ENCODE measurements at places on chromosomes 1 and 21. TPM values are rescaled to one million over a fixed set of nuclear protein-coding genes. Genes with fewer than 3 reads are reported as not detected.

The GJA8 gene
- not detected for total RNA-seq

The TEDDM1 gene
- not detected for total RNA-seq

The RPTN gene
- not detected for total RNA-seq

The KIF2C gene
- total RNA-seq = 85.9 TPM

The S100A16 gene
- 81.9 TPM for total RNA-seq

The SMCP gene
- not detected for total RNA-seq

The ANKRD65 gene
- total RNA-seq = 0.54 TPM

The AIM2 gene
- not detected for total RNA-seq

The TOE1 gene
- total RNA-seq = 21.4 TPM

The TCP10L gene
- 0.74 TPM for total RNA-seq

The TSPAN1 gene
- 5.9 TPM for total RNA-seq

DNA sequence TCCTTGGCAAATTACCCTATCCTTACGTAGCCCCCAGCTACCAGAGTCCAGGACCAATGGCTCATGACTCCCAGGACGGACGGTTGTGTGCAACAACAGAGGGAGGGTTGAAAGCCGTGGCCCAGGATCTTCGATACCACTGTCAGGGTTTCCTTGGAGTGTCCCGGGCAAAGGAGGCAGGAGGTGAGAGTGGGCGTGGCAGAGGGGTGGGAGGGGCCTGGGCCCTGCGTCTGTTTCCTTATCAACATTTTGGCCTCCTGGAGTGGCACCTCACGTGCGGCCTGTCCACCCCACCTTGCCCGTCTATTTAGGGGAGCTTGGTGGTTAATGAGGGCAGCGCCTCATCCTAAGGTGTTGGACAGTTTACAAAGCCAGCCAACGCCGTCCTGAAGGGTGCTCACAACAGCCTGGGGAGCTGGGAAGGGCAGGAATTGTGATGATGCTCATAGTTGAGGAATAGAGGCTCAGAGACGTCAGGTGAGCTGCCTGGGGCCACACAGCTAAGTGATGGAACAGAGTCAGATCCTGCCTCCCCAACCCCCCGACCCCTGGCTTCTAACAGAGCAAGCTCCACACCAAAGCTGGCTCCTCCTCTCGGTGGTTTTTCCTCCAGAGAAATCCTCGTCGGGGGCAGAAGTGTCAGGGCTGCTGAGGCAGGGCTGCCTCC, 17.4 kb upstream of the ARHGEF10L start:
- no peak for DNase-seq

- no peak for DNase-seq
These were observed 61.3 kb upstream of the WDR26 start for GRCh38 chr1:224495866-224496265.

GRCh38 chr1:26827106-26827604, 667 bp downstream of the ZDHHC18 start:
- DNase-seq = no peak

- DNase-seq = no peak
These were observed 19.0 kb upstream of the JUN start for GRCh38 chr1:58802640-58803399.

- DNase-seq = no peak
These were observed 11.9 kb downstream of the AHCYL1 start for GRCh38 chr1:109996476-109996875.

GRCh38 chr1:26993237-26994019, at the start of gene TRNP1:
TSS of gene TRNP1 (plus strand) at chr1:26993692. CDS start at chr1:26993787, 95 bp downstream.
- DNase-seq = peak; percentile 89

GRCh38 chr21:45620201-45620923, 23.2 kb upstream of the PCBP3 start:
- no peak for DNase-seq

DNA sequence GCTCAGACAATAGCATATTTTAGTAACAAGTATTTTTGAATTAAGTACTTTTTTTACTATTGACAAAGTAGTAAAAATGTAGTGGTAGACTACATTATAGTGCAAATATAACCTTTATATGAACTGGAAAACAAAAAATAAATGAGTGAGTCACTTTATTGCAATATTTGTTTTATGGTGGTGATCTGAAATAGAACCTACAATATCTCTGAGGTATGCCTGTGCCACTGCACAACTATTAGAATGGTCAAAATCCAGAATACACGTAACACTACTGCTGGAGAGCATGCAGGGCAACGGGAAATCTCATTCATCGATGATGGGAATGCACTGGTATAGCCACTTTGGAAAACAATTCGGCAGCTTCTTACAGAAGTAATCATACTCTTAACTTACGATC, 349.0 kb upstream of the NCAM2 start:
- DNase-seq = no peak

- no peak for DNase-seq
These were observed 498.2 kb upstream of the C1orf87 start for GRCh38 chr1:60571811-60572210.

DNA sequence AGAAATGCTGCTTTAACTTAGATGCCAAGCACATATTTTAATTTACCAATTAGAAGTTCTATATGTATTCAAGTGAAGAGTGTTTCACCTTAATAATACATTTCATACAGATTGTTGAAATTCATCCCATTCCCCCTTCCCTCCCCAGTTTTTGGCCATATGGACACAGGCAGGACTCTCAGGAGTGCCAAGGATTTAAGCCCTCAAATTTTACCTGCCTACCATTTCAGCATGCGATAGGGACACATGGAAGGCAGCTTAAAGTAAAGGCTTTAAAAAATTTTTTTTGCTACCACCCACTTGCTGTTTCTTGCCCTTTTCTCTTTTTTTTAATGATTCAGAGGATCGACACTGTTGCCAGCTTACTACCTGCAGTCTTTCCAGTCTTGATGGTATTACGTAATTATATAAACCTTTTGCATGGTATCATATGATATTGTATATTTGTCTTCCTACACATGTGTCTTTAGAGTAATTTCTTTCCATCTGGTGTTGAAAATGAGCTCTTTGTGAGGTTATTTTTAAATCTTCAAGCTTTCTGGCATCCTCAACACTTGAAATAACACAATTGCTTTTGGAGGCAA, 7.0 kb downstream of the EPB41 start:
- peak; percentile 86 for DNase-seq

DNA sequence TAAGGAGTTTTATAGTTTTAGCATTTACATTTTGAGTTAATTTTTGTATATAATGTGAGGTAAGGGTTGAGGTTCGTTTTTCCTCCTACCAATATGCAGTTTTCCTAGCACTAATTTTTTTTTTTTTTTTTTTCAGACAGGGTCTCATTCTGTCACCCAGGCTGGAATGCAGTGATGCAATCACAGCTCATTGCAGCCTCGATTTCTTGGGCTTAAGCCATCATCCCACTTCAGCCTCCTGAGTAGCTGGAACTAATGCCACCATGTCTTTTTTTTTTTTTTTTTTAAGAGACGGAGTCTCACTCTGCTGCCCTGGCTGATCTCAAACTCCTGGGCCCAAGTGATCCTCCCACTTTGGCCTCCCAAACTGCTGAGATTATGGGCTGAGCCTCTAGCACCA, 2.5 kb upstream of the UBASH3A start:
- DNase-seq = no peak

- no peak for DNase-seq
These were observed 19.1 kb upstream of the NRDC start for GRCh38 chr1:51897699-51898031.

DNA sequence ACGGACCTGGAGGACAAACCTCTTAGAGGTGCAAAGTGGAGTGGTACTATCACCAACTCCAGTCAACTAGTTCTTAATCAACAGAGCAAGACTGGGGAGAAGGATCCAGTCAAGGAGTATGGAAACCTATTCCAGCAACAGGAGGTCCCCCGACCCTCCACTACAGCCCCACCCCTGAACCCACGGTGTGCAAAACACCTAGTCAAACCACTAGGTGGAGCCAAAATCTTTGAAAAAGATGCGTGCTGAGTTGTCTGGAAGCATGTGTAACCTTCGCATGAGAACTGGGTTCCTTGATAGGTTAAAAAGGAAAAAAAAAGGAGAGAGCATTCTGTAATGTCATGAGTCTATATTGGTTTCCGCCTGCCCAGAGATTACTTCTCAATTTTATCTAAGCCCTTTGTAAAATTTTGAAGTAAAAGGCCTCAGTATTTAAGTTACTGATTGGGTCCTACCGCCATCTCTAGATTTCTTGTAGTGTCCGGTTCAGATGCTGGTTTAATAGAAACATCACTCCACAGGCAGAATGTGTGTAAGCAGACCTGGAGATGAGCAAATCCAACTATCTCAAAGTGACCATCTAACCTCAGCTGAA, 81.9 kb upstream of the HAO2 start:
- peak; percentile 16 for DNase-seq

- no peak for DNase-seq
These were observed 743 bp downstream of the PHF13 start for GRCh38 chr1:6614019-6614928.

DNA sequence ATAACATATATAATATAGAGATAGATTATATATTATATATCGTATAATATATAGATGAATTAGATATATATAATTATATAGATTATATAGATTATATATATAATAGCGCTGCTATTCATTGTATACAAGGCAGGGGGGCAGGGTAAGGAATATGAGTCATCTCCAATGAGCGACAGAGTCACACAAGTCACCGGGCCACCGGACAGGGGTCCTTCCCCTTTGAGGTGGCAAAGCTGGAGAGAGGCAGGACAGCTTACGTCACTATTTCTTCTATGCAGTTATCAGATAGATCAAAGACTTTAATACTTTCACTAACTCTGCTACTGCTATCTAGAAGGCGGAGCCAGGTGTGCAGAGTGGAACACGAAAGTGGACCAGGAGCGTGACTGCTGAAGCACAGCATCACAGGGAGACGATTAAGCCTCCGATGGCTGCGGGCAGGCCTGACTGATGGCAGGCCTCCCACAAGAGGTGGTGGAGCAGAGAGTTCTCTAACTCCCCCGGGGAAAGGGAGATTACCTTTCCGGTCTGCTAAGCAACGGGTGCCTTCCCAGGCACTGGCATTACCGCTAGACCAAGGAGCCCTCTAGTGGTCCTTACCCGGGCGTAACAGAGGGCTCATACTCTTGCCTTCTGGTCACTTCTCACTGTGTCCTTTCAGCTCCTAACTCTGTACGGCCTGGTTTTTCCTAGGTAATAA, 2154.7 kb downstream of the MRPL39 start:
- DNase-seq = no peak

- DNase-seq = no peak
These were observed 94.1 kb downstream of the CLDN17 start for GRCh38 chr21:30072496-30072895.

DNA sequence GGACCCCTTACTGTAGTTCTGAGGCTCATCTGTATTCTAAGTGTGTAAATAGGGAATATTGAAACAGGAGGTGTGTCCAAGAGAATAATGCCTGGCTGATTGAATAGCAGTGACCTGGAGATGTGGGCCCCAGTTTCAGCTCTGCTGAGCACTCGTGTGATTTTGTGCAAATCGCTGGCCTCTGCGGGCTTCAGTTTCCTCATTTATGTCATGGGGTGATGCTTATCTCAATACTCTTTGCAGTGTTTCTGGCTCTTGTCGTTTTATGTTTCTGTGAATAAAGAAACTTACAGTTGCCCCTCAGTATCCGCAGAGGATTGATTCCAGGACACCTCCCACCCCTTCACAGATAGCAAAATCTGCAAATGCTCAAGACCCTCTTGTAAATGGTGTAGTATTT, 5.0 kb downstream of the COG2 start:
- DNase-seq = no peak

DNA sequence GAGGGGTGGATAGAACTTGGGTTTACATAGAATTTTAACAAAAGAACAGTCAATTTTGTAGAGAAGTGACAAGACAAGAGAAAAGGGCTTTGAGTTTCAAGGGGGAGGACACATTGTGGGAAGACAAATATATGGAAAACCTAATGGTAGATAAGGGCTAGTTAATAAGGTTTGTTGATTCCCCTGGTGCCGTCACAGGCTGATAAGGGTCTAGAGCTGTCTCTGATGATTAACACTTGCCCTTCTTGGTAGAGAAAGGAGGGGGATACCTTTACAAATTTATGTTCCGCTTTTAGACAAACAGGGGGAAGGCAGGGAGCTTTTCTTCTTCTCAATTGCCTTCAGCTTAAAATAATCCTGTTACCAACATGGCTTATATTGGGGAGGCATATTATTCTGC, 124.3 kb downstream of the ETS2 start:
- DNase-seq = no peak

DNA sequence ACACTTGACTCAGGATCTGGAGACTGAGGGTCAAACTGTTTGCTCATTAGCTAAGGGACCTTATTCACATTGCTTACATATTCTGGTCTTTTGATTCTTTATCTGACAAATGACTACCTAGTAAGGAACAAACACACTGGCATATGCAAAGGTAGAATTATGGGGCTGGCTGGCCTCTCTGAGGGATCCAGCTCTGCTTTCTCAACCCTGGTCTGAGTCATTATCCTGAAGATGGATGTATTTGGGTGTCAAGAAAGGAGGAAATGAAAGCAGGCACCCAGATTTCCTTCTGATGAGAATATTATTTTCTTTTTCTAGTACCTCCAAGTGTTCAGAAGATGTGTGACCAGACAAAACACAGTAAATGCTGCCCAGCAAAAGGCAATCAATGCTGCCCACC, 6.0 kb downstream of the SMCP start:
- no peak for DNase-seq

DNA sequence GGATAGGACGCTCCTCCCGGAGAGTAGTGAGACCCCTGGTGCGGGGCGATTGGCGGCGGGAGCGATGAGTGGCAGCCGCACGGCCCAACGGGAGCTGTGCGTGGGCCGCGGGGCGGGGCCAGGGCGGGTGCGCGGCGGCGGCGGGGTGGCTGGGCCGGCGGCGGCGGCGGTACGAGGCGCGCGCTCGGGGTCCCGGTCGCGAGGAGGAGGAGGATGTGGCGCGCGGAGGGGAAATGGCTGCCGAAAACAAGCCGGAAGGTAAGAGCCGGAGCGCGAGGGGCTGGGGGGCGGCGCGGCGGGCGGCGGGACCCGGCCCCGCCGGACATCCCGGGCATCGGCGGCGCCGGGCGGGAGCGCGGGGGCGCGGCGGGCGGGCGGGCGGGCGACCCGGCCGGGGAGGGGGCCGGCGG, at the start of gene CAMTA1:
TSS of gene CAMTA1 (plus strand) at position 137 of the 410 bp plus-strand sequence. CDS start at position 214, 77 bp downstream.
- DNase-seq = no peak

GRCh38 chr1:93715529-93716126, 34.0 kb upstream of the BCAR3 start:
- peak; percentile 88 for DNase-seq

- peak; percentile 58 for DNase-seq
These were observed at the start of gene PTCH2 for GRCh38 chr1:44842862-44843655. TSS of gene PTCH2 (minus strand) at chr1:44843253. CDS start at chr1:44842932, 321 bp downstream.

DNA sequence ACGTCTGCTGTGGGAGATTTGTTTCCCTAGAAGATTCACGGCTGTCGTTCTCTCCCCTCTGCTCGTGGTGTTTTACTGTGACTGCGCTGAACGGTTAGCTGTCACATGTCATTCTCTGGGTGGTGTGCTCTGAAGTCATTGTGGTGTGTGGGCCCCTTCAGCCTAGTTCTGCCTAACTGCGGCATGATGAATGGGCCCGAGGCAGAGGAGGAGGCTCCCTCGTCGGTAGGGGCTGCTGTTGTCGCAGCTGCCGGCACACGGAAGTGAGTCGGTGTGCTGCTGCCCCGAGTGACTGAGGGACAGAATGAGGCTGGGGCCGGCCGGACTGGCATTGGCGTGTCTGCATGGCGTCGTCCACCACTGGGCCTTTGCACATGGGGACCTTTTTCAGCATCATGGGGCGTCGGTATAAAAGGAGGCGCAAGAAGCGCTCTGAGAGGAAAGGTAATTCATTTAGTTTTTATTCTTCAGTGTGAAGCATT, 77.9 kb downstream of the ADARB1 start:
- no peak for DNase-seq

GRCh38 chr1:27536767-27537166, 46.8 kb upstream of the WASF2 start:
- DNase-seq = peak; percentile 76

Data from G401 (cell line).